ENCODE measurements at places on chromosomes 1 and 21.

- no peak for DNase-seq
These were observed 16.6 kb upstream of the ZSCAN20 start for GRCh38 chr1:33455539-33456501.

DNA sequence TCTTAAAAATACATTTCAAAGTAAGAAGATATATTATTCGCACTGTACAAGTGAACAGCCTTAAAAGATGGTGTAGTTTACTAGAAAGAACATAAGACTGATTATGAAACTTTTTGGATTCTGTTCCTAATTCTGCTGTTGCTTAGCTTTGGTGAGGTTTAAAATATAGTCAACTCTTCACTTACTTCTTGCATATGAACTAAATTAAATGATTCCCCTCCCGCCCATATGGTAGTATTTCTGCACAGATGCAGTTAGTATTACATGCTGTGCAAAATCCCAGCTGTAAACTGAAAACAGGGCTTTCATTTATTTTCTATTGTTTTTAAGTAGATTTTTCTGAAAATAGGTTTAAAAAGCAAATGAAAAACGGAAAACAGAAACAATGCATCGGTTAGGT is 345.4 kb upstream of the NCAM2 start:
- DNase-seq: no peak

DNA sequence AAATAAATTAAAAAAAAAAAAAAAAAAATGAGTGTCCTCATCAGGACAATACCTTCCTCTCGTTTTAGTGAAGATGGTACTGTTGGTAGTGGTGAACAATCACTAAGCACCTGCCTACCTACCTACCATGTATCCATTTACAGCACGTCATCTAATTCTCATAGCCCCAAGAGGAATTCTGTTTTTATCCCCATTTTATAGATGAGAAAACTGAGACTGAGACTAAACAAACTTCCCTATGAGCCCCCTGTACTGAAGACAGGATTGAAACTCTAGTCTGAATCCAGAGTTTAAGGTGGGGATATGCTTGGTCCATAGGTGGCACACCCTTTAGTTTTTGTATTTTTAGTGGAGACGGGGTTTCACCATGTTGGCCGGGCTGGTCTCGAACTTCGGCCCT is 17.3 kb upstream of the THEMIS2 start:
- DNase-seq: no peak

GRCh38 chr1:36906555-36906954 is 127.8 kb downstream of the GRIK3 start:
- no peak for DNase-seq

- DNase-seq: no peak
These were observed 3.2 kb downstream of the TMEM201 start for GRCh38 chr1:9591669-9592509.

- no peak for DNase-seq
These were observed 882.6 kb downstream of the LTN1 start for GRCh38 chr21:28110074-28110473.

GRCh38 chr1:84143796-84144565 is at the start of gene PRKACB:
PRKACB (plus strand) TSS chr1:84144271; CDS start chr1:84144362, 91 bp downstream.
- no peak for DNase-seq

GRCh38 chr1:73800376-73800775 is 397.6 kb downstream of the LRRIQ3 start:
- no peak for DNase-seq

DNA sequence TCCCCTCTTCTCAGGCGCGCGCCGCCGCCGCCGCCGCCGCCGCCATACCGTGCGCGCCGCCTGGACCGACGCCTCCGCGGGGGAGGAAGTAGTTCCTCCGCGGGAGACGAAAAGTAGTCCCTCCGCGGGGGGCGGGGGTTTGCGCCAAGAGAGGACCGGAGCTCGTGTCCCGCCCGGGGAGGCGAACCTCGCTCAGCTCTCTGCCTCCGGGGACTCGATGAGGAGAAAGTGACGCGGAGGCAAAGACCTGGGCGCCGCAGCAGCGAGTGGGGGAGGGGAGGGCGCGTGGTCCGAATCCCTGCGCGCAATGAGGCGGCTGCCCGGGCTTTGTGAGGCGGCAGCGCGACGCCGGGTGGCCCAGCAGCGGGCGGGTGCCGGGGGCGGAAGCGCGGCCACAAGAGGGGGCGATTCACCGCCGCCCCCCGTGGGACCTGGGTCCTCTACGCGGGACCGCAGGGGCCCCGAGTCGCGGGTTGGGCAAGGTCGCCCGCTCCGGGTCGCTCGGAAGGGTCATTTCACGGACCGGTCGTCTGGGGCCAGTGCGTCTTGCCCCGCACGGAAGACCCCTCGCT is at the start of gene BRWD1:
Gene BRWD1 (minus strand): TSS at position 62 of the 572 bp plus-strand sequence. CDS start 141 bp downstream, outside the sequence.
- DNase-seq: peak; percentile 64

DNA sequence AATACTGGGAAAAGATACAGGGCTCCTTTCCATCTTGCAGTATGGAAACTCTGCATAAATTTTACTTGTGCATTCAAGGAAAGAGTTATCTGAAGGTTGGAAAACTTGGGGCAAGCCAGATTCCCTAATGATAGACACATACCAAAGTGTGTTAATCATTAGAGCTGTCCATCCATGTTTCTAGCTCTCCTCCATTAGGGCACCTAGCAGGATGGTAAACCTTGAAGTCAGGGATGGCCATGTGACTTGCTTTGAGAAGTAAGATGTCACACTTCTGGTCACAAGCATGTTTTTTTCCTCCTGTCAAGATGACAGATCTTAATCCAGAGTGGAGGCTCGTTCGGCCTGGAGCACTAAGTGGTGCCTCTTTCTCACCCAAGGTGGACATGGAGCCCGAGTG is 241.9 kb upstream of the RUNX1 start:
- DNase-seq: no peak

DNA sequence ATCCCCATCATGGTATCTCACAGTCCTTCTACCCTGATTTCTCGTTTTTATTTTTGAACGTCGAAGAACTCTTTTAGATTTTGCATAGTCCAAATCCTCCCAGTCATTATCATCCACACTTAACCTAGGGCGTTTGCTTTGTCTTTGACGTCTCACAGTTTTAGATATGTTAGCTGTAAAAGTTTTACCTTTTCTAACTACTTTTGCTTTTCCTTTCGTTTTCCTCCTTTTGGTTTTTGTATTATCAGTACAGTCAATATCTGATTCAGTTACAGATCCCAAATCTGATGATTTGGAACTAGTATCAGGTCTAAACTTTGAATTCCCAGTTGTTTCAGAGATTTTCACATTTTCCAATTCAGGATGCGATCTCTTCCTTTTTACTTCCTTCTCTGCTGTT is 13.1 kb upstream of the PSMG1 start:
- no peak for DNase-seq

GRCh38 chr1:109559995-109560394 is 11.6 kb downstream of the GNAI3 start:
- no peak for DNase-seq

DNA sequence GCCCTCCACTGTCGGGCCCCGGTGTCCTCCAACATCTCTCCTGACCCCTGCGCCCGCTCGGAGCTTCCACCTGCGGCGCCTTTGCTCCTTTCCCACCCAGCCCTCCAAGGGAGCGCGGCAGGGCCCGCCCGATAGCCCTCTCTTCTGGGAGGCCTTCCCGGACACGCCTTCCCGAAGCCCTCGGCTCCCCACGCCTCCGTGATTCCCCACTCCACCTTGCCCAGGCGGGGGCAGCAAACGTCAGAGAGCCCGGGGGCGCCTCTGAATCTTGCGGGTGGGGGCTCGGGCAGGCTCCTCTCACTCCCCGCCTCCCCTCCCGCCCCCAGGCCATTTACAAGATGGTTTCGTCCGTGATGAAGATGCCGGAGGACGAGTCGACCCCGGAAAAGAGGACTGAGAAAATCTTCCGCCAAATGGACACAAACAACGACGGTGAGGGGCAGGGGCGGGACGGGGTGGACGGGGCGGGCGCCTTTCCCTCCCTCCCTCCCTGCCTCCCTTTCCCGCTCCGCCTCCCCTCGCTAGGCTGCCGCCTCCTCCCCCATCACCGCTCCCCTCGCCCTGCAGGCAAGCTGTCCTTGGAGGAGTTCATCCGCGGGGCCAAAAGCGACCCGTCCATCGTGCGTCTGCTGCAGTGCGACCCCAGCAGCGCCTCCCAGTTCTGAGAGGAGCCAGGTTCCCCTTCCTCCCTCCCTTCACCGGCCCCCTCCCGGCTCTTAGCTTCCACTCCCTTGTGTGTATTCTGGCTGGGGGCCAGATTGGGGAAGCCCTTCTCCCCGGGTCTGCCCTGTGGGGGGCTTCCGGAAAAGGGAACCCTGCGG is 7.1 kb downstream of the HPCA start:
- DNase-seq: no peak

DNA sequence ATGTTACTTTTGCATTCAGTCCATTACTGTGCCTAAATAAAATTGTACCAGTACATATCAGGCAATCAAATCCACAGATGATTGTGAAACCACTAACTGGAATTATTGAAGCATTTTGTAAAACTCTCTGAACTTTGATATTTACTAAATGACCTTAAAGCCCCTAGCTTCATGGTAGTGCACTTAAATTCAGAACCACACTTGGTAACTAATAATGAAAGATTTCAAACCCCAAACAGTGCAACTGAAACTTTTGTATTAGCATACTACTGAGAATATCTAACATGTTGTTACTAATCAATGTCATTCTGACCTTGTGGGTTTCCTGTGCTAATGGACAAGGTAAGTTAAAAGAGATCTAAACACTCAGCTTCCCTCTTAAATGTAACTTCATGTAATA is at the start of gene CFHR3:
Gene CFHR3 (plus strand): TSS at position 238 of the 400 bp plus-strand sequence. CDS start 47 bp downstream, at position 285.
- DNase-seq: no peak

DNA sequence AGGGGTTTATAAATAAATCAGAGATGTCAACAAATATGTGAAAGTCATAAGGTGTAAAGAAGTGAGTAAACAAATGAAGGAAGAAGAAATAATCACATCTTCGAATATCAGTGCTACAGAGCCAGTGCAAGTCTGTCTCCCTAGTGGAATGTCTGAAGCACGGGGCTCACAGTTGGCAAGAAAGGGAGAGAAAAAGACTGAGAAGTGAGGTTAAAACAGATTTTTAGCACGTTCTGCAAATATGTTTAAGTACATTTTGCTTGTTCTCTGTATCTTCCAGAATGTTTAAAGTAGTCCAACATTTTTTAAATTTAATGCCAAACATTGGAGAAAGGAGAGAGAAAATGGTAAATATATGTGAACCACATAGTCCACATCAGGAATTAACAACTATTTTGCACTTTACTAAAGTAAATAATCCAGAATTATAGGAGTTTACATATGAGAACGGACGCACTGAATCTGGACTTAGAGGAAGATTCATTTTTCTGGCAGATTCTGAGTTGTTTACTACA is 682.4 kb downstream of the LTN1 start:
- DNase-seq: no peak

DNA sequence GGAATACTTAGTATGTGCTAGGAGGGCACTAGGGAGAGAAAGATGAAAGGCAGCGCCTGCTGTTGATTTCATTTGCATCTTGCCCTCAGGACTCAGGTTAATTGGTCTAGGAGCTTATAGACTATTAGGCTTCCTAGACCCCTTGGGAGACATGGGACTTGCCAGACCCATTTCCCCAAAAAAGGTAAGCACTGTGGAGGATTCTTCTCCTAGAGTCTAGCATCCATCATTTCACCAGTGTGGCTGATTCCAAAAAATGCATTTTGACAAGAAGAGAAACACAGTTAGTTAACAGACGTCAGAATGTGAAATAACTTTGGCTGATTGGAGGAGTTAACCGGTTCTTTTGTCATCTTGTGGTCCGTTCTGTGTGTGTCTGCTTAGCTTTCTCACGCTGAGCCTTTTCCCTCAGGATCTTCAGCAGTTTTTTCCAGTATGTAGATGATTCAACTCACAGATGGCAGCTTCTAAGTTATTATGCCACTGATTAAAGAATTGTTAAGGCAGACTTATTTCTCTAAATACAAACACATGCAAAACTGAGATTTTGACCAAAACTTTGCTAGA is 108.8 kb downstream of the KIF26B start:
- no peak for DNase-seq

- DNase-seq: no peak
These were observed 182.3 kb downstream of the C1orf21 start for GRCh38 chr1:184569106-184569505.

DNA sequence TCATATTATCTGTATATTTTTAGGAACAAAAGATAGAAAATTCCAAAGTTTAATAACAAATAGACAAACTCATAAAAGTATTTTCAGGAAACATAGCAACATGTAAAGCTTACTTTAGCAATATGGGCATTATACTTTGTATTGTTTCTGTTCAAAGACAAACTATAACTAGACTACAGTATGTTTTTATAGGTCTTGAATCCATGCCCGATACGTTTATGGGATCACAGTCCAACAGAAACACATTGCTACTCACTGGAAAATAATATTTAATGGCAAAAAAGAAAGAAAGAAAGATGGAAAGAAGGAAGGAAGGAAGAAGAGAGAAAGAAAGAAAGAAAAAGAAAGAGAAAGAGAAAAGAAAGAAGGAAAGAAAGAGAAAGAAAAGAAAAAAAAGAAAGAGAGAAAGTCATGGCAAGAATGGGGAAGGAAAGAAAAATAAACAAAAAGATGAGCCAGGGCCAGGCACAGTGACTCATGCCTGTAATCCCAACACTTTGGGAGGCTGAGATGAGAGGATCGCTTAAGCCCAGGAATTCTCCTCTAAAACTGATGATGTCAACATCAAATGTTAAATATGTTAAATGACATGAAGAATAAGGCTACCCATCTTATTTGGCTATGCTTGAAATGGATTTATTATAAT is 32.7 kb downstream of the TM2D1 start:
- DNase-seq: no peak

DNA sequence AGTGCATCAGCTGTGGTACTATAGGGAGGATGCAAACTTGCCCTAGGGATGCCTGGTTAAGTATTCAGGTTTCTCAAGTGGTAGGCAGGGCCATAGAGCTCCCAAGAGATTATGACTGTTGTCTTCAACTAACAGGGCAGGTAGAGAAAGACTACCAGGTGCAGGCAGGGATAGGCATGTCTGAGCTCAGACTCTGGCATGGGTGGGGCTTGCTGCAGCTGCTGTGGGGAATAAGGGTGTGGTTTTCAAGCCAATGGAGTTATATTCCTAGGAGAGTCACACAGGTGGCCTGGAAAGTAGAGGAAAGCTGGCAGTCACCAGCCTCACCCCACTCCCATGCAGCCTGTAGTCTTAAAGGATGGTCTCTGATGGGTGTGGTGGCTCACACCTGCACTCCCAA is 673.4 kb upstream of the ADGRL4 start:
- DNase-seq: no peak

DNA sequence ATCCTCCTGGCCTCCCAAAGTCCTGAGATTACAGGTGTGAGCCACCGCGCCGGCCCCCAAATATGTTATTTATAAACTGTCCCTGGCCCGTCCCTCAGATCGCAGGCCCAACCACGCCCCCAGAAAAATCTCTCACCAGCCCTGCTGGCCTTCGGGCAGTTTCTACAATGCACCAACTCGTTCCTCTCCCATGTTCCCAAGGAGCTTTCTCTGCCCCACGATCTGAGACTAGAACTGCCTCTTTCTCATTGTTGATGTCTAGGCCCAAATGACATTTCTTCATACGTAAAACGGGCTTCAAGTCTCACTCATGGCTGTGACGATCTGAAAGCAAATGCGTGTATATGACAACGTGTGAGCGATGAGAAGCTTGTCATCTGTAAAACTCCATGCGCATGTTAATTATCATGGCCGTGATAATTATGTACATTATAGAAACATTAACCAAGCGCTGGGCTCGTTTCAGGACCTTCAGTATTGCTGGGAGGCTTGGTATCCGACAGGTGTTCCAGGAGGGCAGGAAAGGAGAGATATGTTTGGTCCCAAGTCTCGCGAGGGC is 748 bp upstream of the NIPAL3 start:
- no peak for DNase-seq

GRCh38 chr1:157758018-157758417 is 18.9 kb downstream of the FCRL2 start:
- no peak for DNase-seq

- DNase-seq: no peak
These were observed 44.9 kb downstream of the GFI1 start for GRCh38 chr1:92441697-92442342.

GRCh38 chr21:34743831-34744230 is 75.0 kb downstream of the CLIC6 start:
- DNase-seq: no peak
